NCI-H187 treated with DMSO at 0.1 percent for 48 hours (cell line): ENCODE measurements at places on chromosomes 13 and 19.

GRCh38 chr13:79735228-79735627 lies 254.3 kb downstream of the NDFIP2 start:
- DNase-seq = no peak

GRCh38 chr13:108266321-108266990 lies 3.1 kb upstream of the TNFSF13B start:
- no peak for DNase-seq

GRCh38 chr19:37977992-37978391 lies 71.0 kb downstream of the SIPA1L3 start:
- no peak for DNase-seq

GRCh38 chr19:43582495-43582894 lies 6.9 kb downstream of the PINLYP start:
- DNase-seq = no peak
